ENCODE measurements at places on chromosomes 6 and 20.

DNA sequence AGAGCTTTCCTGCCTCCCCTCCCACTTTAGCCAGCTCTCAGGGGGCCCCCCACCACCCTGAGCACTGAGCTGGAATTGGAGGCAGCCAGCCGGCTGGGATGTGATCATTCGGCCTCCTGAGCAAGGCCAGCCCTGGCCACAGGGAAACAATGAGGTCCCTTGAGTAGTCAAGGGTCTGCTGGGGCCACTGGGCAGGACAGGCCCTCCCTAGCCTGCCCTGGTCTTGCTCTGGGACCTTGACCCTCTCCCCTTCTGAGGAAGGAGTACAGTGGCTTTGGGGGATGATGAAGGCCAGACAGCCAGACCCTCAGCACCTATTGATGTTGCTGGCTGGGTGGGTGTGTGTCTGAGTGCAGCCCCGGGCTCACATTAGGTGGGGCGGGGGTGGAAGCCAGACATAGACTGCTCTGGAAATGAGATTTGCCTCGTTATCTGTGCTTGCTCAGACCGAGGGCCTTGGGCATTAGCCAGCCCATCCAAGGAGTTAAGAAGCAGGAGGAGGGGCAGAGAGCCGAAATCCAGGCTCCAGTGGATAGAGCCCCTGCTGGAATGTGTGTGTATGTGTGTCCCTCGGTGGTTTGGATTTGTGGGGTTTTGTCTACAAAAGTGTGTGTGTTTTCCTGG is 21.3 kb downstream of the CD40 start:
- no peak for DNase-seq

GRCh38 chr6:165950316-165950715 is 217.3 kb downstream of the TBXT start:
- DNase-seq, result no peak

DNA sequence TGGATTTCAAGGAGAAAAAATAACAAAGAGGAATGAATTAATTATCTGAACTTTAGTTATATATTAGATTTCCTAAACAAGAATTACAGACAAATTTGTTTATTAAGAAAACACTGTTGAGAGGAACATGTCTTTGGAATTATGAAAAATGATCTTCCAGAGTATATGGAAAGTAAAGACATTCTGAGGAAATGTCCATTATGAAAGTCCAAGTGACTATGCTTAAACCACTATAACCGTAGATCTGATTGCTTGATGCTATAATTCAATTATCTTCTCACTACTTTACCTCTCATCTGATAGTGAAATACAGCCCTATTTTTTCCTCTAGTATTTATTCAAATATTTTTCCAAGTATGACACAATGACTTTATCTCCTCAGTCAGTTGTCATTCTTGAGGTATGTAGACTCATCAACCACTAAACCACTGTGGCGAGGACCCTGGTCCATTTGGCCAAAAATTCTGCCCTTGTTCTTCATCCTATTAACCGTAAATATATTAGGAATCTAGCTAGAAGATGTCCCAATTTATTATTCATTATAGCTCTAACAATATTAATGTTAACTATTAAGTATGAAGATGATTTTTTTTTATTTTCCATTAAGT is 37.3 kb upstream of the AHI1 start:
- DNase-seq, result no peak

- DNase-seq, result no peak
These were observed 165.8 kb downstream of the ZFAND3 start for GRCh38 chr6:37985355-37985754.
